Stimulated activated CD8-positive, alpha-beta memory T cell treated with anti-CD3 and anti-CD28 coated beads, Interleukin-4, amount 100 ng/mL, for 1 hour (primary cell): ENCODE measurements at places on chromosomes 1 and 21.

DNA sequence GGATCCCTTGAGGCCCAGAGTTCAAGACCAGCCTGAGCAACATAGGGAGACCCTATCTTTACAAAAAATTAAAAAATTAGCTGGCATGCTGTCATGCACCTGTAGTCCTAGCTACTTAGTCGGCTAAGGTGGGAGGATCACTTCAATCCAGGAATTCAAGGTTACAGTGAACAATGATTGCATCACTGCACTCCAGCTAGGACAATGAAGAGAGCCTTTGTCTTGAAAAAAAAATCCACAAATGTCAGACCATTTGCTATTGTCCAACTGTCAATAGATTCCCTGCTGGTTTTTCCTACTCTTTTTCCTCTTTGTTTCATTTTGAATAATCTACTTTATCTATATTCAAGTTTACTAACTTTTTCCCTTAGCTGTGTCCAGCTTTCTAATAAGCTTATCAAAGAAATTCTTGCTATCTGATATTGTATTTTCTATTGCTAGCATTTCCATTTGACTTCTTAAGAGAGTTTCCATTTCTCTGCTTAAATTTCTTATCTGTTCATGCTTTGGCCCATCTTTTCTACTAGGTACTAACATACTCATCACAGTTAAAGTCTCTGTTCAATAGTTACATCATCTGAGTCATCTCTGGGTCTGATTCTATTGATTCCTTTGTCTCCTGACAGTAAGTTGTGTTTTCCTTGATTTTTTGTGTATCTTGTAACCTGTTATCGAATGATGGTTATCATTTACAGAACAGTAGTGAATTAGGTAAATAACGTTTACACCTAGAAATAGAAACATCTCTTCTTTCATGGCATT is 14.8 kb downstream of the MT1HL1 start:
- DNase-seq = no peak

DNA sequence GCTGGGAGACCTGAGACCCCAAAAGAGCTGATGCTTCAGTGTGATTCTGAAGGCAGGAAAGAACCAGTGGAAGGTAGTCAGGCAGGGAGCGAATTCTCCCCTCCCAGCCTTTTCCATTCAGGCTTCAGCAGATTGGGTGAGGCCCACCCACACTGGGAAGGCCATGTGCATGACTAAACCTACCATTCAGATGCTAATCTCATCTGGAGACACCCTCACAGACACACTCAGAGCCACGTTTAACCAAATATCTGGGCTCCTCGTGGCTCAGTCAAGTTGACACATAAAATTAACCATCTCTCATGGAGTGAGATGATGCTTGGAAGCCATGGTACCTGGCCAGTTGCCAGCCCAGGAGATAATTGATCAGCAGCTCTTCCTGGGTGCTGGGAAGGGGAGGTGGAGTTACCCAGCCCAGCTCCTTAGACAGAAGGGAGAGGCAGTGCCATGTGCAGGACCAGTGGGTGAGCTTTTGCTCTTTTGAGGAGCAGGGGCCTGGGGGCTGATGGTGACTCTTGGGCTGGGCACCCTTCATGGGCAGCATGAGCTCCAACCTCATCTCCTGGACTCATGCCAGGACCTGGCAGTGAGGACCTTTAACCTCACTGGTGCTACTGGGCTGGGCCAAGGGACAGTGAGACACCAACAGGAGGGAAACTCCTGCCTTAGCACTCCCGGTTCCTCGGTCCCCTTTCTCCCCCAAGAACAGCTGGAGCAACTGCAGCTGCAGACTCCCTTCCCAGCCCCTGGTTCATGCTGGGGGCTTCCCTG is 89.0 kb upstream of the ACTL8 start:
- DNase-seq = no peak

- DNase-seq = no peak
Observed at GRCh38 chr1:107430540-107431228, 289.8 kb downstream of the NTNG1 start.

DNA sequence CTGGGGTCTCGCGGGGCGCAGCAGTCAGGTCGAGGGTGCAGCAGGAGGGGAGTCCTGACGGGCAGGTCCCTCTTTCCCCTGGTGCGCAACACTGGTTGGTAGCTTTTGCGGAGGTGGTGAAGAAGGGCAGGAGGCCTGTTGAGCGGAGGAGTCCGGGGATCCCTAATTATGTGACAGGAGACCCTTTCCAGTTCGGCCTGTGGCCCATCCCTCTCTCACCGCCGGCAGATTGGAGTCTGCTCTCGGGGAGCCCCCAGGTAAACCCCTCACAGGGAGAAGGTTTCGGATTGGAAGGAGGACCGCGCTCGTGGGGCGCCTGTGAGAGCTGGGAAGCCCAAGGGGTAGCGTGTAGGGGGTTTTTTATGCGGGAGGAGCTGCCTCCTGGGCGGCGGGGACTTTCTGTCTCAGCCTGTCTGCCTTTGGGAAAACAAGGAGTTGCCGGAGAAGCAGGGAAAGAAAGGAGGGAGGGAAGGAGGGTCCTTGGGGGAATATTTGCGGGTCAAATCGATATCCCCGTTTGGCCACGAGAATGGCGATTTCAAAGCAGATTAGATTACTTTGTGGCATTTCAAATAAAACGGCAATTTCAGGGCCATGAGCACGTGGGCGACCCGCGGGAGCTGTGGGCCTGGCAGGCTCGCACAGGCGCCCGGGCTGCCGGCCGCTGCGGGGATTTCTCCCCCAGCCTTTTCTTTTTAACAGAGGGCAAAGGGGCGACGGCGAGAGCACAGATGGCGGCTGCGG is 9.5 kb downstream of the SIM2 start:
- no peak for DNase-seq

DNA sequence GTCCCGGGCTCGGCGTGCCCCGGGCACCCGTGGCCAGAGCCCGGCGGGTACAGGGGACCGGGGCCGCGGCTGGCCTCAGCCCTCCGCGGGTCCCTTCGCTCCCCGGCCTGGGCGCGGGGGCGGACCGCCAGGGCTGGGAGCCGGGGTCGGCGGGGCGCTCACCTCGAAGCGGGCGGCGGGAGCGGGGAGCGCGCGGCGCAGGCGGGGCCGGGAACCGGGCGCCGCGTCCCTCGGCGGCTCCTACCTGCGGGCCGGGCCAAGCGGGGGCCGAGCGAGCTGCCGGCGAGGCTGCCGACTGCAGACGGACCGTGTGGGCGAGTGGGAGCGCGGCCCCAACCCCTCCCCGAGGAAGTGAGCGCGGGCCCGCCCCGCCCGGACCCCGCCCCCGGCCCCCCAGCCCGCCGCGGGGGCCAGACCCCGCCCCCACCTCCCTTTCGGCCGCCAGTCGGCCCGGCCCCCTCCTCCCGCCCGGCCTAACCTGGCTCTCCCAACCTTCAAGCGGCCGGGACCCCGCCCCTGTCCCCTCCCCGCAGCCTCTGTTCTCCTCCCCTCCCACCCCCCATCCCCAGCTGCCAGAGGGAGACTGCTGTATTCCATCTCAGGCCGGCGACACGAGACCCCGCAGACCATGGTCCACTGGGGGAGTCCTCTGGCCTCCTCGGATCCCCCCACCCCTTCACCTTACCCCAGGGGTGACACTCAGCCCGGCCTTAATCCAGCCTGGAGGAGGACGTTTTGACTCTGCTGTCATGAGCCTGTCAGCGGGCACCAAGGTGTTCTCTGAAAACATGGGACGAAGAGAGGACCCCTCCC is at the start of gene FHL3:
TSS of gene FHL3 (minus strand) at position 320 of the 813 bp plus-strand sequence. CDS start 6,102 bp downstream, outside the sequence.
- no peak for DNase-seq

GRCh38 chr1:44609412-44609767 is 64.9 kb downstream of the TMEM53 start:
- DNase-seq = peak; percentile 5

- no peak for DNase-seq
Observed at GRCh38 chr1:27521861-27522431, 32.0 kb upstream of the WASF2 start.

DNA sequence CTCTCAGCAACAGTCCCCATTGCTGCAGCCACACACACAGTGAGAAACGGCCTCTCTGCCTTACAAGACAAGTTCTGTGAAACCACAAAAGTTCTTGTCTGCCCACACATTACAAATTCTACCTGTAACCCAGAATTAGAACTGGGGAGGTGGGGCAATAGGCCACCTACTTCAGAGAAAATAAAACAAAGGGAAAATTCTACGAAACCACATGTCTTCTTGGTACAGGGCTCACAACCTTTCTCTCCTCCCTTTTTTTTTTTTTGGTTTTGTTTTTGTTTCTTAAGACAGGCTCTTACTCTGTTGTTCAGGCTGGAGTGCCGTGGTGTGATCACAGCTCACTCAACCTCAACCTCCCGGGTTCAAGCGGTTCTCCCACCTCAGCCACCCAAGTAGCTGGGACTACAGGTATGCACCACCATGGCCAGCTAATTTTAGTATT is 30.2 kb downstream of the LPAR3 start:
- DNase-seq = no peak

- DNase-seq = no peak
Observed at GRCh38 chr1:191508239-191508638, 650.0 kb upstream of the RGS18 start.

DNA sequence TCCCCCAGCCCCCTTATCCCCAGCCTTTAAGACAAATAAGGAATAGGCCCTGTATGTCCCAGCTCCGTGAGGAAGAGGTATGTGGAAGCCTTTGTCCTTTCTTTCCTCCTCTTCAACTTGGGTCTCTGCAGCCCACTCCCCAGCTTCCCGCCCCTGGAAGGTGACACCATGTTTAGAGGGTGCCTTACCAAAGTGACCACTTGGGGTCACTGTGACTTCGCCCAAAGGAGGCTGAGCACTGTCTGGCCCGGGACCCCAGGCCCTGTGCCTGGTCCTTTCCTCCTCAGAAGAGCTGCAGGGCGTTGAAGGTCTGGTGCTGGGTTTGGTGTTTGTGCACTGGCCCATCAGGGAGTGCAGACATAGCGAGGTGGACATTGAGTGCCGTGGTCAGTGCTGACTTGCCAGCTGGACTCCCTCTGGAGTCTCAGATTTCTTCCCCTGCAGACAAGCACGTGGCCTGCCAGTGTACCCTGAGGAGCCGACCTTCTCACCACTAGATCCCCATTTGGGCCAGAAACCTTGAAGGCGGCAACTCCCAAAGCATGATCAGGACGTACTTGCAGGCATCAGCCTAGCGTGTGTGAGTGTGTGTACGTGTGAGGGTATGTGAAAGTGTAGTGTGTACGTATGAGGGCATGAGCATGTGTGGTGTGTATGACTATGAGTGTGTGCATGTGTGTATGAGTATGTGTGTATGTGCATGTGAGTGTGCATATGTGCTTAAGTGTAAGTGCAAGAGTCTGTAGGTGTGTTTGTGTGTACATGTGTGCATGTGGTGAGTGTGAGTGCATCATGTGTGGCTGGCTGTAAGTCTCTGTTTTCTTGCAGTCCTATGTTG is 181.4 kb upstream of the KIAA0040 start:
- DNase-seq = no peak

DNA sequence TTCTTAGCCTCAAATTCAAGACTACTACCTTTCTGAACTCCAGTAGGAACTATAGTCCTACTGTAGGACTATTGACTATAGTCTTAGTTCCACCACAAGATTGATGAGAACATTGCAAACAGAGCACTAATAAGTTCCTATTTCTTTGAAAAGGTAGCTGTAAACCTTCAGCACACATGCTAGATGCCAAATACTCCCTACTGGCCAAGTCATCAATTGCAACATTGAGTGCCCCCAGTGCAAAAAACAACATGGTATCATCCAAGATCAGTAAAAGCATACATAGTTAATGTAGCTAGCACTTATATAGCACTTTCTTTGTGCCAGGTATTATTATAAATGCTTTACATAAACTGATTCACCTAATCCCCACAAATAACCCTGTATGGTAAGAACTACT is 99.8 kb downstream of the MRPL39 start:
- no peak for DNase-seq

GRCh38 chr1:106753066-106753465 is 303.4 kb upstream of the PRMT6 start:
- no peak for DNase-seq

- DNase-seq = no peak
Observed at GRCh38 chr21:44763050-44763378, 38.6 kb downstream of the UBE2G2 start.

DNA sequence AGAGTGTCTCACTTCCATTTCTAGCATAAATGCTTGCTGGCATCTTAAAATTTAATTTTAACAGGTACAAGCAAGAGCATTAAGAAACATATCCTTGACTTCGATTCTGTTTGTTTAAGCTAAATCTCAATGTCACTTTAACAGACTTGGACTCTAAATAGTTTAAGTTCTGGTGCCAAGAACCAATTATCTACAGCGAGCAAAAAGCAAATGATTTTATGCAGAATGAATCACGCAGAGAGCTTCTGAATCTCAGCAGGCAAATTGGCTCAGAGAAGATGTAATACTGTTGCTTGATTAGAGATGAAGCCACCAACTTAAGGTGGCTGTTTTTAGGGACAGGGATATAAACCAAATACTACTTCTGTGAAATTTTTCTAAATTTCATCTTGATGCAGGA is 117.0 kb upstream of the PLD5 start:
- DNase-seq = no peak

- DNase-seq = peak; percentile 60
Observed at GRCh38 chr1:38559446-38560165, 300.0 kb downstream of the RRAGC start.

GRCh38 chr1:165898837-165899236 is 71.4 kb downstream of the UCK2 start:
- no peak for DNase-seq

- no peak for DNase-seq
Observed at GRCh38 chr21:16037421-16037955, 307.7 kb downstream of the USP25 start.
